HFF-Myc (cell line): ENCODE measurements at places on chromosomes 1 and 21.

DNA sequence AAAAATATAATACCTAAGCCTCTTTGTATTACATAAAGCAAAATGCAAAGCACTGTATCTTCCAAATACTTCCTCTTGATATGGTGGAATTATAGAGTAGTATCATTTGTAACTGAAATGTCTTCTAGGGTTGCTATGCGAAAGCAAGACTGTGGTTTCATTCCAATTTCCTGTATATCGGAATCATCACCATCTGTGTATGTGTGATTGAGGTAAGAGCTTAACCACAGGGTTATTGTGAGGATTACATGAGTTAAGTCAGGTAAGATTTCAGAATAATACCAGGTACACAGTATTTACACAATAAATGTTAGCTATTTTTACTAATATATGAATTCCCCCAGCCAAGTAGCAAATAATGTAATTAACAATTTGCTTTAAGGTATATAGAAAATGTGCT, 24.7 kb downstream of the CD53 start:
- DNase-seq = no peak

GRCh38 chr1:235556807-235557206, 52.6 kb upstream of the B3GALNT2 start:
- no peak for DNase-seq

DNA sequence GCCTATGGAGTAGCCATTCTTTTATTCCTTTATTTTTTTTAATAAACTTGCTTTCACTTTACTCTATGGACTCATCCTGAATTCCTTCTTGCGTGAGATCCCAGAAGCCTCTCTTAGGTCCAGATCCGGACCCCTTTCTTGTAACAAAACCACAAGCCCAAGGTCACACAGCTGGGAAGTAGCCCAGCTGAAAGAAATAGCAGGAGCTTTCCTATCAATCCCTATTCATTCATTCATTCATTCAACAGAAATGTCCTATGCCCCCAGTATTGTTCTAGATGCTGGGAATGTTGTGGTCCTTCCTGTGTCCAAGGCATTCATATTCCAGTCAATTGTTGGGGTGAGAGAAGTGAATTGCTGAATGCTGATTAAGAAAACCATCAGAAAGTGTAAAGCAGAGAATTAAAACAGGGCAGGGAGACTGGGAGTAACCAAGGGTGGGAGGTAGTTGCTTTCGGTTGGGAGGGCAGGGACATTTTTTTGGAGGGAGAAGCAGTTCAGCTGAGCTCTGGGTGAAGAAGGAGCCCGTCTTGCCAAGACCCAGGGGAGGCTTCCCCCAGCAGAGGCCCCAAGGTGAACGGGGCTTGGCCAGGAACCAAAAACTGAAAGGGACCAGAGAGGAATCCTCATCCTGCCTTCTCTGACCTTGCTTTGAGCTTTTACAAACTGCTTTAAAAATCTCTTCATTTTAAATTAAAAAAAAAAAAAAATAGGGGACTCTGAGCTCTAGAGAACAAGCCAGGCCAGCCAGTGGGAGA, 10.8 kb downstream of the PLA2G2D start:
- DNase-seq = no peak

DNA sequence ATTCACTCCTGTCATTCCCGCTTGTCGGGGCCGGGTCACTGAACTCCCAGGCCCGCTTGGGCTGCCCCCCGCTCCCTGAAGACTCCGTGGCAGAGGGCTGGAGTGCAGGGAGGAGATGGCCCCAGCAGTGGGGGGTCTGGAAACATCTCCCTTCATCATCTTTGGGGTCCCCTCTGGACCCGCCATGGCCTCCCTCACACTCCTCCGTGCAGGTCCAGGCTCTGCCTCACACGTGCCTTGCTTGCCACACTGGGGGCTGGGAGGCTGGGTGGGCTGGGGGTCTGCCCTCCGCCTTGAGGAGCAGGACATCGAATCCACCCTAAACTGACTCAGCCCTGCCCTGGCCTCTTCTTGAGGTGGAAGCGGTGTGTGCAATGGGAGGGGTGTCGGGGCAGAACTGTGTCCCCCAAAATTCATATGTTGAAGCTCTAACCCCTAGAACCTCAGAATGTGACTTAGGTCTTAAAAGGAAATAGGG, 35.2 kb downstream of the POFUT2 start:
- DNase-seq = no peak

- no peak for DNase-seq
These were observed 75.8 kb upstream of the SDC3 start for GRCh38 chr1:30984165-30984889.

- DNase-seq = no peak
These were observed 136.1 kb downstream of the DISP1 start for GRCh38 chr1:222950892-222951291.

- no peak for DNase-seq
These were observed 35.7 kb upstream of the LIN9 start for GRCh38 chr1:226344441-226345259.

- no peak for DNase-seq
These were observed 180.0 kb upstream of the HMGB4 start for GRCh38 chr1:33683913-33684312.

- DNase-seq = peak; percentile 59
These were observed 26.8 kb downstream of the EIF4G3 start for GRCh38 chr1:21149855-21150432.

GRCh38 chr1:48944811-48945210, 168.1 kb upstream of the BEND5 start:
- DNase-seq = no peak

- DNase-seq = no peak
These were observed 543.9 kb upstream of the PLXNA2 start for GRCh38 chr1:208788013-208788540.

- no peak for DNase-seq
These were observed 177.7 kb downstream of the DPYD start for GRCh38 chr1:97743129-97743528.

GRCh38 chr1:63623952-63624351, 30.7 kb downstream of the PGM1 start:
- no peak for DNase-seq
